ENCODE measurements at places on chromosomes 12 and 14.

- DNase-seq, result no peak
Measured at GRCh38 chr12:28110329-28110728, 79.9 kb upstream of the CCDC91 start.

GRCh38 chr12:18323159-18323558 is 61.8 kb downstream of the PIK3C2G start:
- no peak for DNase-seq

GRCh38 chr14:50272498-50272897 is 39.5 kb downstream of the L2HGDH start:
- no peak for DNase-seq

DNA sequence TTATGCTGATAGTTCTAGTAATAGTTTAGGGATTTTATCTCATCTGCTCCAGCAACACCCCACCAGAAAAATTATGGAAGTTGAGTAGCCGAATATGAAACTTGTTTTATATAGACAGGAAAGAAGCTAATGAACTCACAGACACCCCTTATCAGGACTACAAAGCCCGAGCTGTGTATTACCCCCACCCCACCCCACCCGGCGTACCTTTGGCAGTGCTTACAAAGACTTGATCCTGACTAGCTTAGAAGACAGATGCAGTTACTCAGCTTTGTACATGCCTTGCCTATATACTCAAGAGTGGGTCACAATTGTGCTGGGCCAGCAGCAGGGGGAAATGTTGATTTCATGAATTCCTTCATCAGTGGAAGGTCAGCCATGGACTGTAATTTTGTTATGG is 22.4 kb downstream of the PROX2 start:
- DNase-seq, result no peak

- no peak for DNase-seq
Measured at GRCh38 chr12:47776471-47777143, 3.6 kb downstream of the SLC48A1 start.

GRCh38 chr12:123614110-123614509 is 12.2 kb downstream of the DDX55 start:
- DNase-seq, result no peak

DNA sequence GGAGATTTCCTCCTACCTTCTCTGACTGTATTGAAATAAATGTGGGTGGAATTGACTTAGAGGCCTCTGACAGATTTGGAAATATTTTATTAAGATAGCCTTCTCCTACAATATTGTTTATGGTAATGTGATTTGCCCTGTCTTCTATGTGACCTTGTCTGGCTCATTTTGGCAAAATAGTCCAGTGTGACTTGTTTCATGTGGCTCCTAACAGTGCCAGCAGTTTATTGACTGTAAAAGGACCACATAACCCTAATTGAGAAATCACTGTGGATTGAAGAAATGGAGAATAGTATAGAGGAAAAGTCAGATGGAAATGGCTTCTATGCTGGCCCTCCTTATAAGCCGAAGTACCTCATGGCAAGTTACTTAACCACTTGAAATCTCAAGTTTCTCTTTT is 170.9 kb upstream of the PTPRQ start:
- DNase-seq, result no peak

GRCh38 chr12:52687497-52688385 is 7.5 kb upstream of the KRT1 start:
- no peak for DNase-seq

- DNase-seq, result no peak
Measured at GRCh38 chr14:91332171-91332985, 85.2 kb downstream of the CCDC88C start.

GRCh38 chr14:22898302-22899090 is 15.5 kb downstream of the REM2 start:
- no peak for DNase-seq

GRCh38 chr14:38929416-38929815 is 173.6 kb downstream of the SEC23A start:
- no peak for DNase-seq
